ENCODE measurements at places on chromosomes 2 and 18.
A peak's percentile ranks its signal among the peaks of the same experiment; 100 is the strongest.

GRCh38 chr18:12254136-12254819, at the start of gene CIDEA:
TSS of gene CIDEA (plus strand) at chr18:12254361. CDS start at chr18:12254384, 23 bp downstream.
- DNase-seq, result no peak

GRCh38 chr2:167440382-167440781, 552.1 kb downstream of the XIRP2 start:
- DNase-seq, result no peak

DNA sequence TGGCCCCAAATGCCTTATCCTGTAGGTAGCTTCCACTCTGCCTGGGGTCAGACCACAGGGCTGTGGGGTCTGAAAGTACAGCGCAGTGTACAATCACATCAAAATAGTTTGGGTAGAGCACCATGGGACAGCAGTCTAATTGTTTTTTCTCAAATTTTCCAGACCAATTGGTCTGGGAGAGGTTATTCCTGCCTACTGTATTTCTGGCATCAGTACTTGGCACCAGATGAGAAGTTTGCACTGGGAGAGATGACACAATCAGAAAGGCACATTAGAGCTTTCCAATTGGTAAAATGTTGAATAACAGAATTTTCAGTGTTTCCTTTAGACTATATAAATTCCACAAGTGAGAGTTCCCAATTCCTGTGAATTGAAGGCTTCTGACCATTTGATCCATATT, 30.9 kb upstream of the LRRTM1 start:
- no peak for DNase-seq

DNA sequence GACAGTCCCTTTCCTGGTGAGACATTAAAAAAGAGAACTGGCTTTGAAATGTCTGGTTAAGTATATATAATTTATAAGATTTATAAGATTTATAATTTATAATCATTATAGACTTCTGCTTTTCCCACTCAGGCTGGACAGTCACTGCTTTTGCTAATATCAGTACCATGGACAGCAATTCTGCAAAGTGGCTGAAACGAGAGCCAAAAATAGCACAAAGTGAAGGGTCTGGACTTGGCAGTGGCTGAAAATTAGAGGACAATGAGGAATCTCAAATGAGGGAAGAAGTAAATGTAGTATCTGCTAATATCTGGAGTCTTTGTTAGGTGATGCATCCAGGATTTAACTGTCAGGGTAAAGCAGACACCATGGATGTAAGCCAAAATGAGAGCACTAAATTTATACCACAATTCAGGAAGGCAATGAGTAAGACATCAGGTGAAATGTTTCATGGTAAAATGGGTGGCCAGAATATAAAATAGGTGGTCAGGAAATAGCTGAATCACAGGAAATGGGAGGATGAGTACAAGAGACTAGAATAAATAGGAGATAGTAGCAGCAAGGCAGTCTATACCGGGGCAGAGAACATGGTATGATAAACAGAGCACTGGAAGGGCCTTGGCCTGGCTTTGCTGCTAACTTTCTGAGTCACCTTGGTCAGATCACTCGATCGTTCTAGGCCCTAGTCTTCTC, 39.6 kb upstream of the BOD1L2 start:
- DNase-seq, result peak; percentile 29
